Vagina (tissue), 2 donors: ENCODE measurements at places on chromosomes 1 and 21. TPM values are rescaled to one million over a fixed set of nuclear protein-coding genes. Genes with fewer than 3 reads are reported as not detected.

DNA sequence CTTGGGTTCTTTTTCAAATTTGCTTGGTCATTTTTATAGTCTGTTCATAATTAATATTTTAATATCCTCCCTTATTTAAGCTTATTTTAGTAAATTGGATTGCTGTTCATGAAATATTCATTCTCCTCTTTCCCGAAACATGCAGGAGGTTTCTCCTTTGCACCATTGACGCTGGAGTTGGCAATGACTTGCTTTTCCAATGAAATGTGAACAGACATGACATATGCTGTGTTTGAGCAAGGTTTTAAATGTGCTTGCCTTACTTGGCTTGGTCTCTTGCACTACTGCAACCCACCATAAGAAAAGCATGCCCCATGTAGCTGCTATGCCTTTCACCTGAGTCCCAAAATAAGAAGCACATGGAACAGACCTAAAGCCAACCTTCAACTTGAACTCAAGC, 498.0 kb upstream of the NFIA start:
- no peak for DNase-seq

- DNase-seq: no peak
These were observed 45.2 kb downstream of the ASTN1 start for GRCh38 chr1:177119311-177119710.

The TLCD4 gene
- 4.4 TPM for total RNA-seq

GRCh38 chr1:10529765-10530164, 55.0 kb downstream of the PEX14 start:
- no peak for DNase-seq

The PTAFR gene
- total RNA-seq: 1.2 TPM
